ENCODE measurements at places on chromosomes 12 and 14.

DNA sequence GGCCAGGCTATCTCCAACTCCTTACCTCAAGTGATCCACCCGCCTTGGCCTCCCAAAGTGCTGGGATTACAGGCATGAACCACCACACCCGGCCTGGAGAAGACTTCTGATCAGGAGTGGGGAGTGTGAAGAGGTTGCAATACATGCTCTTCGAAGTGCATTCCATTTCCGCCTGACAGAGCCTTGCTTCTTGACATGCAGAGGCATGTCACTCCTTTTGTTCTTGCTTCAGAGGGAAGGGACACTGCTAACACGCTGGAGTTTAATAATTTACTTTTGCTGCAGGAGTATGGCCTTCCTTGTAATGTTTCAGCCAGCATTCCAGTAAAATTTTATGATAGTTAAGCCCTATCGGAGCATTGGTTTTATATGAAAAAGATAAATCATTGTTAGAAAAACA, 74.9 kb downstream of the SLC25A47 start:
- DNase-seq = peak; percentile 46

- no peak for DNase-seq
Measured at GRCh38 chr14:99627510-99628381, 17.2 kb upstream of the HHIPL1 start.

GRCh38 chr14:68487805-68488590, 304.9 kb downstream of the ZFP36L1 start:
- peak; percentile 21 for DNase-seq

GRCh38 chr12:31951008-31951407, 8.2 kb upstream of the RESF1 start:
- DNase-seq = no peak

DNA sequence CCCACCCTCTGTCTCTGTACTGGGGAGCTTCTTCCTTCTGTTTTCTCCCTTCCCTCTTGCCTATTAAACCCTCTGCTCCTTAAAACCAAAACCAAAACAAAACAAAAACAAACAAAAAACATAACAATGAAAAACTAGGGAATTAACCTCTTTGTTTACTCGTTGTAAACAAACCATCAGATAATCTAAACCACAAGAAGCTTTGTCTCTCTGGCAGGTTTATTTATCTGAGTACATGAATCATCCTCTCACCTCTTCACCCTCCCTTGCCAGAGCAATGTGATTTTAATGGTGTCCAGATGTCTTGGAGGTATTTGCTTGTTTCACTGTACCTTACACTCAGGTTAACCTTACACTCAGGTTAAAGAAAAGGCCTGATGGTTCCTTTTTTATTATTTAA, 66.1 kb downstream of the DYRK2 start:
- no peak for DNase-seq

DNA sequence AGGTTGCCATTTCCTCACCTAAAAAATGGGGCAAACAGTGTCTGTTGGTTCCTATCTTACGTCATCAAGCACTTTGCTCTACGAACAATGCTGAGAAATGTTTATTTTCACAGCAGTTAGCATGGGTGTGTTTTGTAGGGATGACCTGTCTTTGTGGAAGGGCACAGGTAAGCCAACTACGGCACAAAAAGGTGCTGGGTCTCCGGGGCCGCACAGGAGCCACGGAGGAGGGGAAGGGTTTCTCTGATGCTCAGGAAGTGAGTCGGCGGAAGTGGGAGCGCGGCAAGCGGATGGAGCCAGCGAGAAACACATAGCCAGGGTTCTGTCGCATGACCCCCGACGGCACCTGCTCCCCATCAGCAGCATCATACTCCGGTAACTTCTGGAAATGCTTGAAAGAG, 65.6 kb upstream of the TCL1B start:
- no peak for DNase-seq

DNA sequence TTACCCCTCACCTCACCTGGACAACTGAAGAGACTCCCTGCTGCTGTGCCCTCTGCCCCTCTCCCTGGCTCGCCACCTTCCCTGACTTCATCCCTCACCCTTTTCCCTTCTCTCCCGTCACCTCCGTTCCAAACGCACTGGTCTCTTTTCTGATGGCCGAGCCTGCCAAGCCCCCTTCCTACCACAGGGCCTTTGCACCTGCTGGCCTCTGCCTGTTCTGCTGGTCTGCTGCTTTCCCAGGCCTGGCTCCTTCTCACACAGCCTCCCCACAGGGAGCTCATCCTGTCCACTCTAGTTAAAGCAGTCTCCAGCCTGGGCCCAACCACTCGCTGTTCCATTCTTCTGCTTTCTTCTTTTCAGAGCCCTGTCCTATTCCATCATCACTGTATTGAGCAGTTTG, 34.6 kb downstream of the RBM19 start:
- no peak for DNase-seq

- no peak for DNase-seq
Measured at GRCh38 chr14:21505012-21505553, 6.1 kb downstream of the METTL3 start.

- no peak for DNase-seq
Measured at GRCh38 chr12:7073946-7074345, 13.4 kb downstream of the C1S start.

GRCh38 chr14:31556191-31556590, 5.0 kb upstream of the NUBPL start:
- no peak for DNase-seq

DNA sequence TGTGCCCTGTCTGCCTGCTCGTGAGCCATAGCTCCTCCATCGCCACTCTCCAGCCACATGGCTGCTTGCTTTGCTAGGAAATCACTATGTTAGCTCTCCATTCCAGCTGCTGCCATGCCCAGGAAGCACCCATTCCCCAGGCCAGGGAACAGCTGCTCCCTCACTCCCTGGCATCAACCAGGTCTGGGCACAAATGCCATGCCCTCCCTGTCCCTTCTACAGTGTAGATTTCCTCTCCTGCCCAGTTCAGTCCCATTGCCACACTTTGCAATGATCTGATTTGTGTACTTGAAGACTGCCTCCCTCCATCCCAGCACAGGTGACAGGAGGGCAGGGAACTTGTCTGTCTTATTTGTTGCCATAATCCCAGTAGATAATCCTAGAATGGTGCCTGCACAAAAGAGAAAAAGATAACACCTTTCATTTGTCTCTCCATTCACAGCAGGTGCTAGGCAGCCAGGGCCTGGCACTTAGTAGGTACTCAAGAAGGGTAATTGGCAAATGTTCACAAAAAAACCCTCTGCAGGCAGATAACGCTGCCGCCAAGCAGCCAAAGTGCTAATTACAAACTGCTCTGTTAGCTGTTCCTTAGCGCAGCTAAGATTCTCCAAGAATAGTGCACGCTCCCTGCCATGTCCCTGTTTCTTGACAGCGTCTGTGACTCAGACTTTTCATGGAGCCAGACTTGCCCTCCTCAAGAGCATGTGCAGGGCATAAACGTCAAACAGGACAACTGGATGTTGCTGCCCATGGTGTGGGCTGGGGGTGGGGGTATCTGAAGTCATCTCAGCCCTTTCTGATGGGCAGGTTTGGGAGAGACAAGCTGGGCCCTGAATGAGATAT, 69.1 kb downstream of the ARL6IP4 start:
- DNase-seq = no peak

GRCh38 chr14:88765130-88765529, 27.6 kb downstream of the EML5 start:
- DNase-seq = peak; percentile 16

All from RCC 7860 (cell line).